EH (cell line): ENCODE measurements at places on chromosomes 12 and 14.

- DNase-seq = no peak
Observed at GRCh38 chr12:41950455-41950854, 194.2 kb downstream of the GXYLT1 start.

DNA sequence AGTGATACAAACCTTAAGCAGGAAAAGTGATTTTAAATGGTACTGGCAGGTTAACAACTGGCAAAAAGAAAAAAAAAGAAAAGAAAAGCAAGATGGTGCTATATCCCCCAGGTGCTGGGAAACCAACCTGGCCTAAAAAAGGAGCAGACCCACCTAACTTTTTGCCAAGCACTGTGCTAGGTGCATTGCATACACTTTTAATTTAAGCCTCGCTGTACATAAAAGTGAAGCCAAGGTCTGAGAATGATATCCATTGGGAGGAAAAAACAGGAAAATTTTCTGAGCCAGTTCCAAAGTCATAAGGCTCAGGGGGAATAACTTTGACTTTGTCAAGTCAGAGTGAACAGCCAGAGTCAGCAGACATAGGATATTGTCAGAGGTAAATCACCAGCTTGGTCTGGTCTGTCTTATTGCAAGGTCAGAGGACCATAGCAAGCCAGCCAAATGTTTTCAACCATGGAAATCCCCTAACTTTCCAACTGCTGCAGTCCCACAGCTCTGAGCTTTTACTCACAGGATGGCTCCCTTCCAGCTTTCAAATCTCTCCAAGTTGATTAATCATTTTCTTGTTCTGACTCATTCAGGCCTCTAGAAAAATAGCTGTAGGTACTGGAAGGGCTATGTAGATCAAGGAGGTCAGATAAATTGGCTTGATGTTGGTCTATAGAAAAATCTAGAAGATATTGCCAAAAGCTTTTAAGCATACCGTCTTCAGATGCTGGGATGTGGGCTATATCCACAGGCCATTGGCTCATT, 412.9 kb downstream of the RAD51B start:
- peak; percentile 99 for DNase-seq

DNA sequence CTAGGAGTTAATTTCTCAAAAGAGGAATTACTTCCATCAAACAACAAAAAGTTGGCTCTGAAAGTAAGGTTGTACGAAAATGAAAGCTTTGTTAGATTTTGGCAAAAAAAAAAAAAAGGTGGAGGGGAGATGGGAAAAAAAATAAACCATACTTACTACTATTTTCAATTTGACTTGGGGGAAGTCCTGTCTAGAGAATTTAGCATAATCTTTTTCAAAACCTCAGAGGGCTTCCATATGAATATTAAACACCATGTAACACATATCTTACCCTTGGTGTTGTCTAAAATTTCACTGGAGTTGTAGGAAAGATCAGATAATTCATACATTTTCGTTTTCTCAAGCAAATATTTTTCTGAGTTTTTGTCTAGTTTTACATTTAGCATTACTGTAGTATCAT, 17.5 kb downstream of the GRIP1 start:
- no peak for DNase-seq

- no peak for DNase-seq
Observed at GRCh38 chr14:104281768-104282301, 143.4 kb downstream of the KIF26A start.

DNA sequence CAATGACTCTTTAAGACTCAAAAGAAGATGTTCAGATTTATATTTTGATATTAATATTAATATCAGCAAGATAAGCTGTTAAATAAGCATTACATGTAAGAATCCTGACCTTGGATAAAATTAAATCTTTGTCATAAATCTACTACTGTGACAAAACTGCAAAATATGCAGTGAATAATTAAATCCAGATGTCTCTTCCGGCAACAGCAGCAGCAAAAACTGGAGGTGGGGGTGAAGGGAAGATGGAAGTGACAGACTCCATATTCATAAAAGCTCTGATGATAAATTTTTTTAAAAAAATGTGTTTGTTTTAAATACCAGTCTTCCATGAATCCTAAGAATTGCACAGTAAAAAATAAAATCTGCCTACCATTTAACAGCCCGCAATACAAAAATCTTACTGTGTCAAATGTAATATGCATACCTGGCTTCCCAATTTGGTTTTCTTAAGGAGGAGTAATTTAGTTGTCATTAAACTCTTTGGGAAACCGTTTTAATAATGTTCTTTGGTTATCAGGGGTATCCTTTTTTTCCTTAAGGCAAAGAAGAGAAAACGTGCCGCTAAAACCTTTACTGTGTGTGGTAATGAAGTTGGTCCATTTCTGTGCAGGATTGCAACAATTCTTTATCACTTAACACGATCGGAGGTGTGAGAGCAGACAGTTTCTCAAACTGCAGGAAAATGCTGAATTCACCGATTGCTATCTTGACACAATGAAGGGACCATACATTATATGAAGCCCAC, 478.2 kb downstream of the DIO2 start:
- peak; percentile 84 for DNase-seq

DNA sequence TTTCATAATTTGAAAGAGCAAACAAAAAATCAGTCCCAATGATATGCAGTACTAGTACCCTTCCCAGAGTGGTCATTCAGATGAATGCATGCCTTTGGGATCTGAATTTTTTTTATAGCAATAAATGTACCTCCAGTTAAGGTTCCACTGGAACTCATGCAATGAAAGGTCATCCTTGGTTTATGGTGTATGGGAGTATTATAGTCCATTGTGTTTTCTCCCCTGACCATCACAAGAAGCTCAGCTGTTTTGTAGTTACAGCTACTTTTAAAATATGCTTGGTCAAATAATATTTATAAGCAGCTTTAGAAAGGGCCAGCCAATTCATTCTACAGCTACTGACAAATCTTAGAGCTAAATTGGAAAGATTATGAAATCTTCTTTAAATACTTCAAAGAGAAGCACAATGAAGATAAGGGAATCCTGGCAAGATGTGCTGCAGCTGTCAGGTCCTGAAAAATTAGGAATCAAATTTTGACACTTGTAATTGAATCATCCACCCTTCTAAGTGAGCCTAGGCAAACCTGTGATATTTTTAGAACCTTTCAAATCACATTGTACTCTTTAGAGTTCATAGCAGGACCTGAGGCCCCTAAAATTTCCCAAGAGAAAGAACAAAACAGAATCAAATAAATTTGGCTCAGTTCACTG, 46.5 kb downstream of the IFT81 start:
- DNase-seq = no peak

GRCh38 chr12:53596920-53597363, 29.2 kb downstream of the ATF7 start:
- peak; percentile 77 for DNase-seq

DNA sequence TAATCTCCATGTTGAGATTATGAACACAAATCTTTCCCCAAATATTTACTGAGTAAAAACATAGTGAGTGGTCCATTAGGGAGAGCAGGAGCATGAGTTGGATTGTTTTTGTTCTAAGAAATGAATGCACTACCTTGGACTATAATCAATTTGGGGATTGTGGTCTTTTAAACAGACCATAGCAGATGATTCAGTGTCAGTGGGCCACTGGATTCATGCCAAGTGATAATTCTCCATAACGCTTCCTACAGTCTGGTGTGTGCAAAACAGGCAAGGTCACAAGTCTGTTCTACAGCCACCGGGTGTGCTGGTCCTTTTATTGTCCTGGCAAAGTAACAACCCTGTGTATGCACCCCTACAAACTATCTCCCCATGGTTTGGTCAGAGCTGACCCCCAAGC, 266.3 kb downstream of the APAF1 start:
- DNase-seq = no peak

GRCh38 chr14:99689266-99690236, 5.5 kb downstream of the CYP46A1 start:
- no peak for DNase-seq
